ENCODE measurements at places on chromosomes 5 and 9.
A peak's percentile ranks its signal among the peaks of the same experiment; 100 is the strongest.

GRCh38 chr5:173884402-173885053, 3.6 kb upstream of the CPEB4 start:
- no peak for DNase-seq

GRCh38 chr9:85224301-85224700, 517.5 kb downstream of the AGTPBP1 start:
- no peak for DNase-seq

- DNase-seq = no peak
Measured at GRCh38 chr9:98057138-98057799, 737 bp downstream of the NANS start.

- no peak for DNase-seq
Measured at GRCh38 chr9:81578606-81579005, 110.7 kb downstream of the TLE1 start.

DNA sequence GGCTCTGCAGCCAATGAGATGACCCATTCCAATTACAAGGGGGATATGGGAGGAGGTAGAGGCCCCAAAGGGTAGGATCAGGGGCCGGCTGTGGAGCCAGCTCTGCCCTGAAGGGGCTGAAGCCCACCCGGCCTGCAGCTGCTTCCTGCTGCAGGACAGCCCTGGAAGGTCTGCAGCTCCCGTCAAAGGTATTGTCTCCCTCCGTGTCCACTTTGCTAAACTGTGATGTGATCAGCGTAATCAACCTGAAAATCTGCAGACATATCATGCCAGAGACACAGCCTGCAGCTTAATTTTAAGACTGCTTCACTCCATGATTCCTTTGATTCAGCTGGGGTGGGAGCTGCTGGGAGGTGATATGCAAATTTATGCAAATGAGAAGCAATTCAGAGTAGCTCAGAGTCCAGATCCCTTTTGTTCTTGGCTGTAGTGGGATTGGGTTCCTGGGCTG, 90.7 kb downstream of the GADD45G start:
- DNase-seq = no peak

DNA sequence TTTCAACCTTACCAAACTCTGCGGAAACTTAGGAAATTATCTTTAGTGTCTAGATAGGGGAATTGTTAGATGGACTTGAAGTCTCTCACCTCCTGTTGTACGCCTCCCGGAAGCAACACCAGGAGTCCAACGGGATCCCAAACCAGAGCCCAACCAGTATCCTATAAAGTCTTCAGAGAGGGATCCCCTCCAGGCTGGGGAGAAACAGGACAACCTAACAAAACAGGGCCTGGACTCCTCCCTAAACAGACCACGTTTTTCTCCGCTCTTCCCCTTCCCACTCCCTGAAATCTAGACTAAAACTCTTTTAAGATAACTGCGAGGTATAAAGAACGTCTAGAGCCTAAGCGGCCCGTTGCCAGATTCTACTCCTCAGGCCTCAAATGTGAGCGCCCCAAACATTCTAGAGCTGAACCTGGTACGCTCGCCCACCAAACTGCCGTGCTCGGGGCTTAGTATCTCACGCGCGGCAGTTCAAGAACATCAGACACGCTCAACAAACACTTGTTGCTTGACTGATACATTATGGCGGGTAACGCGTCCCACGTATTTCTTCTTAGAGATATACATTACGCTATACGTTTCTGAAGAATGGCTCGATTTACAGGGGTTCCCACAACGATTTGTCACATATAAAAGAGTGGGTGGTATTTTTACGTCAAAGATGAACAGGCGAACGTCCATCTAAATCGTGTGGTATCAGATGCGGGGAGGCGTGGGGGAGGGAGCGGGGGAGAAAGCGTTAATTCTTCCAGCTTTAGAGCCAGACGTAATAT, 663 bp upstream of the SMIM27 start:
- peak; percentile 25 for DNase-seq

- DNase-seq = no peak
Measured at GRCh38 chr5:132953710-132954109, 9.7 kb downstream of the AFF4 start.

- DNase-seq = no peak
Measured at GRCh38 chr5:33854733-33855151, 37.0 kb downstream of the ADAMTS12 start.

DNA sequence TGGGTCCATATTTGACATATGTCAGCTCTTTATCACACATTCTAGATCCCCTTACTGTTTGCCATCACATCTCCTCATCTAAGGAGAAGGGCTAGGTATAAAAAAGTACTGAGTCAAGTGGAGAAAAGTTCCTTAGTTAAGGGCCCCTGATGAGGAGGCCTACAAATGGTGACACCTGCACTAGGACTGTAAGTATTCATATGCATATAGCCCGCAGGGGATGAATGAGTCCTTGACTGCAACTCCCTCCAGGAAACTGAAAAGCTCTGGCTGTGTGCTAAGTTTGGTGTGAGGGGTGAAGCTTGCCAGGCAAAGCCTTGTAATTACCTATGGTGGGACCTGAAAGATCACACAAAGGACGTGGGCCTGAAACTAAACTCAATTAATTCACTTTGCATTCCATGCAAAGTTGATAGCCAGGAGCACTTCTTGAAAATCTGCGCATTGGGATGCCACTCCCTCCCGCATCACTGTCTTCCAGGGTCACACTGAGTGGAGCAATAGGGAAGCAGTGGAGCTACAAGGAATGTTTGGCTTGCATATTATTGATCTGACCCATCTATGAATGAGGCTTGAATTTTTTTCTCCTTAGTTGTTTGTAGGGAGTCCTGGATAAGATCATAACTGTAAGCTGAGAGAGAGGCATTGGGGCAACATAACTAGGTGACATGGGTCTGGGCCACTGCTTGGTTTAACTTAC, 11.9 kb upstream of the EQTN start:
- DNase-seq = no peak

GRCh38 chr5:55902696-55903095, 51.5 kb downstream of the IL31RA start:
- no peak for DNase-seq

DNA sequence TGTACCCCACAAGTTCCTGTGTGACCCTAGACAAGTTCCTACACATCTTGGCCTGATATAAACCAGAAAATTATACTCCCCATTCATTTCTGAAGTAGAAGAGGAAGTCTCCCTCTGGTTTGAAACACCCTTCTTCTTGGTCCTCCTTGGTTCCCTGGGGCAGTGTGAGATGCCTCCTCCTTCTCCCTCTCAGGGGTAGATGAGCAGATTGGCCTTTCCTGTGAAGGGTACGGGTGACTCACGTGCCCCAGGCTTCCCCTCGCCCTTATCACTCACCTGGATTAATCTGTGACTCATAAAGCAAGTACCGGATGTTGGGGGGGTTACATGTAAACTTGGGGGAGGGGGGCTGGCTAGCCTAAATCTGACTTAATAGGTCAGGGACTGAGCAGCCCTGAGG, 11.1 kb upstream of the AQP3 start:
- no peak for DNase-seq

DNA sequence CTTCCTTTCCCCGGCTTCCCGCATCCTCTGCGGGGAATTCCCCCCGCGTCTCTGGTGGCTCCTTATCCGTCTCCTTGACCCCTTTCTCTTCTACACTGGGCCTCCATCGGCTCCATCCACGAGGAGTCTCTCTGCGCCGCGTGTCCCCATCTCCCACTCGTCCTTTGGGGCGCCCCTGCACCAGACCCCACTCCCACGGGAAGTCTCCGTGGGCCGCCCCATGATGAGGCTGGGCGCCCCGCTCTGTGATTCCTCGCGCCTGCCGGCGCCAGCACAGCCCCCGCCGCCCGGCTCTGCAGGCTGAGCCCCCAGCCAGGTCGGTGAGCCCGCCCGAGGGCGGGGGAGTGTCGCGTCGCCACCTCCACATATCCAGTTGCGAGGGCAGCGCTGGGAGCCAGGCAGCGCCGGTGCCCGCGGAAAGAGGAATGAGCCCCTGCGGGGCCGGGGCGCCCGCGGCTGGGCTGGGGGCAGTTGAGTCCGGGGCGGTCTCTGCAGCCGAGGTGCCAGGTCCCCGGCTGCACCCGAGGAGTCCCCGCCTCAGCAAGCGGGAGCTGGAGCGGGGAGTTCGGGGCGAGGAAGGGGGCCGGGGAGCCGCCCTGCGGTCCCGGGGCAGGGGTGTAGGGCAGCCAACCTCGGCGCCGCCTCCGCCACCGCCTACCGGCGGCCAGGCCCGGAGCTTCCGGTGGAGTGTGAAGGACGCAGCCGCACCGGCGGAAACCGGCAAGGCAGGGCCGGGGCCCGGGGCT, 2.1 kb upstream of the TRAF1 start:
- peak; percentile 51 for DNase-seq

GRCh38 chr9:108634204-108634603, 221.6 kb downstream of the ACTL7B start:
- no peak for DNase-seq

GRCh38 chr5:151080613-151081430, at the start of gene TNIP1:
TNIP1 (minus strand) TSS chr5:151081034; CDS start chr5:151065095, 15,939 bp downstream.
- peak; percentile 77 for DNase-seq

- no peak for DNase-seq
Measured at GRCh38 chr9:130541533-130541932, 37.8 kb upstream of the FUBP3 start.

DNA sequence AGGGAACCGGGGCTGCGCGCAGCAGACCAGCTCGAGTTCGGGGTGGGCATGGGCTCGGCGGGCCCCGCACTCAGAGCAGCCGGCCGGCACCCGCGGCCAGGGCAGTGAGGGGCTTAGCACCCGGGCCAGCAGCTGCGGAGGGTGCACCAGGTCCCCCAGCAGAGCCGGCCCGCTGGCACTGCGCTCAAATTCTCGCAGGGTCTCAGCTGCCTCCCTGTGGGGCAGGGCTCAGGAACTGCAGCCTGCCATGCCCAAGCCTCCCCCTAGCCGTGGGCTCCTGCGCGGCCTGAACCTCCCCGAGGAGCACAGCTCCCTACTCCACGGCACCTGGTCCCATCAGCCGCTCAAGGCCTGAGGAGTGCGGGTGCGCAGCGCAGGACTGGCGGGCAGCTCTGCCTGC, 172.9 kb upstream of the SLC30A5 start:
- DNase-seq = no peak

GRCh38 chr9:129327552-129328328, 149.7 kb upstream of the IER5L start:
- DNase-seq = no peak

DNA sequence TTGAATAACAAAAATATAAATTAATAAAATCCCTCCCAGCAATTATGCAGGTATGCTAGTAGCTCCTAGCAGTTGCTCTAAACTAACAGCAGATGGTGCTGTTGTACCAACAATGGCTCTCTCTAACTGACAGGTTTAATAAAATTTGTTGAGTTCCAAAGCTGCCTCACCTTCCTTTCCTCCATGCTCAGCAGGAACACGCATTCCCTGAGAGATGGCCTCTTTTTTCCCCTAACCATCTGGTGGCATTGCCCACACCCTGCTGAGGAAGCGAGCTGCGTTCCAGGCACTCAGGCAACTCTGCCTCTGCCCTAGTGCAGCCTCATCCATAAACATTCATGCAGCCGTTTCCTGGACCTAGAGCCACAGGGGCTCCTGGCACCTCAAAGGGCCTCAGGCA, 106.2 kb downstream of the KLHL3 start:
- DNase-seq = peak; percentile 25

GRCh38 chr5:144121577-144121976, 48.9 kb downstream of the YIPF5 start:
- DNase-seq = no peak

Measured in neural crest cell (in vitro differentiated cells).